ENCODE measurements at places on chromosomes 1 and 21.
A peak's percentile ranks its signal among the peaks of the same experiment; 100 is the strongest.

GRCh38 chr1:165152109-165152508, 204.4 kb downstream of the LMX1A start:
- no peak for DNase-seq

- no peak for DNase-seq
Measured at GRCh38 chr1:155105604-155106011, 22.1 kb upstream of the EFNA1 start.

GRCh38 chr1:89877756-89878155, 56.9 kb downstream of the LRRC8D start:
- no peak for DNase-seq

GRCh38 chr1:218514689-218515088, 169.6 kb downstream of the TGFB2 start:
- no peak for DNase-seq

GRCh38 chr1:235207209-235207565, 46.1 kb upstream of the RBM34 start:
- no peak for DNase-seq

DNA sequence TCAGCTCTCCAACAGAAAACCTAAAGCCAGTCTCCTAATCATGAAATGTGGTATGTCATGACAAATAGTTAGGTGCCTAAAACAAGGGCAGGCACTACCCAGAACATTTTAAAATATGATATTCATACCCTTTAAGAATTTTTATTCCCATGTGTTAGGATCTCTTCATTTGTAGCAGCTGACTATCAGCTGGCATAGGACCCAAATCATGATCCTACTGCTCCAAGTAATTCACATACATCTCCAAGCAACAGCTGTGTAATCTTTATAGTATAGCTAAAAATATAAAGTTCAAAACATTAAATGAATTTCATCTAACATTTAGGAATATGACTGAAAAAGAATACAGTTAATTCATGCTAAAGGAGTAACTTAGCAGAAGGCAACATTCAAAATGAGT, 57.5 kb downstream of the ENAH start:
- DNase-seq = no peak

DNA sequence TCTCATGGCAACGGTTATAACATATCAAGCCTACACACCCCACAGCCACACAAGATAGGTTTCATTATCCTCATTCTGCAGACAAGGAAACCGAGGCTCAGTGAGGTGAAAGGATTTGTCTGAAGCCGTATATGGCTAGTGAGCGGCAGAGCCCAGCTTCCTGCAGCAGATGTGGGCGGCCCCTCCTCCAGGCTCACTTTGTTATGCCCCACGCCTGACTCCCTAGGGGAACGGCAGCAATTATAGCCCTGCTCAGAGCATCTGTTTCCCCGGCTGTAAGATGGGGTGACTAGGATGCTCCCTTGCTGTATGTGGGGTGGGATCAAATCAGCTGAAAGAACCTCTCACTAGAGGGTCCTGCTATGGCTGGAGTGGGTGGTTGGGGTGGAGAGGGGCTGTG, 22.1 kb downstream of the GRHL3 start:
- DNase-seq = no peak

- DNase-seq = no peak
Measured at GRCh38 chr1:169550294-169550693, 36.0 kb downstream of the F5 start.

GRCh38 chr21:29172282-29172681, 41.8 kb downstream of the MAP3K7CL start:
- DNase-seq = no peak

DNA sequence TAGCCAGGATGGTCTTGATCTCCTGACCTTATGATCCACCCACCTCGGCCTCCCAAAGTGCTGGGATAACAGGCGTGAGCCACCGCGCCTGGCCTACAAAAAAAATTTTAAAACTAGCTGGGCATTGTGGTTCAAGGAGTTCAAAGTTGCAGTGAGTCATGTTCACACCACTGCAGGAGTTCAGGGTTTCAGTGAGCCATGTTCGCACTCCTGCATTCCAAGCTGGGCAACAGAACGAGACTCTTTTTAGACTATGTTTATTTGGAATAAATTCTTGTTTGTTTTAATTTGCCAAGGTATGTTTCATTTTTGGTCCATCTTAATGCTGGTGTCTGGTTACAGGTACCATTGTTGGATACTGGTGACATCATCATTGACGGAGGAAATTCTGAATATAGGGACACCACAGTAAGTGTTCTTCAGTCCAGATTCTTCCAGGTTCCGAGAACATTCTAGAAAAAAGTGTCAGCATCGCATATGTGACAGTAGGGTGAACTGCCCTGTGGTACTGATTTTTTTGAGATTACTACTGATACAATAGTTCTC, 3.9 kb downstream of the PGD start:
- no peak for DNase-seq

DNA sequence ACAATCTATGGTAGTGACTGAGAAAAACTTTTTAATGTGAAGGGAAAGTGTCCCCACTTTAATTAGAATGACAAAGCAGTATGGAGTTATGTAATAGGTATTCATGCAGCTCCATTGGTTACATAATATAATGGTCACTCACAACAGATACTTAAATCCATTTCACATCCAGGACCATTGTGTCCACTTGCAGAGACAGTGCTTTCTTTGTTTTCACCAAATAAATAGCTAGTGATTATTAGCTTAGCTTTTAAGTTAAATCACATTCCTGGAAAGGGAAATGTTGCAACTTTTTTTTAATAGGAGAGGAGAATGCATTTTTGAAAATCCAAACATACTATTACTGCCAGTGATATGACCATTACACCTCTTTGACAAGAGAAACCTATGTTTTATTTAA, 22.9 kb downstream of the RGL1 start:
- no peak for DNase-seq

DNA sequence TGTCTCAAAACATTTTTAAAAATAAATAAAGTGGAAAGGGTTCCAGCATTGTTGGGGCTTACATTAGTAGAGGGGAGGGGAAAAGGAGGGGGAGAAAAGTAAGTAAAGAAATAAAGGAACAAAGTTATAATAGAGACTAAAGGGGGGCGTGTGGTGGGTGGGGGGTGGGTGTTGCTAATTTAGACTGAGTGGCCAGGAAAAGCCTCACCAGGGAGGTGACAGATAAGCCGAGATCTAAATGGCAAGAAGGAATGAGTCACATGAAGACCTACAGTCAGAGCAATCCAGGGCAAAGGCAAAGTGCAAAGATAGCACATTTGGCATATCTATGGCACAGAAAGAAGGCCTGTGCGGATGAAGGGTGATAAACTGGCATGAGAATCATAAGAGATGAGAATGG, 7.5 kb downstream of the MPL start:
- no peak for DNase-seq

DNA sequence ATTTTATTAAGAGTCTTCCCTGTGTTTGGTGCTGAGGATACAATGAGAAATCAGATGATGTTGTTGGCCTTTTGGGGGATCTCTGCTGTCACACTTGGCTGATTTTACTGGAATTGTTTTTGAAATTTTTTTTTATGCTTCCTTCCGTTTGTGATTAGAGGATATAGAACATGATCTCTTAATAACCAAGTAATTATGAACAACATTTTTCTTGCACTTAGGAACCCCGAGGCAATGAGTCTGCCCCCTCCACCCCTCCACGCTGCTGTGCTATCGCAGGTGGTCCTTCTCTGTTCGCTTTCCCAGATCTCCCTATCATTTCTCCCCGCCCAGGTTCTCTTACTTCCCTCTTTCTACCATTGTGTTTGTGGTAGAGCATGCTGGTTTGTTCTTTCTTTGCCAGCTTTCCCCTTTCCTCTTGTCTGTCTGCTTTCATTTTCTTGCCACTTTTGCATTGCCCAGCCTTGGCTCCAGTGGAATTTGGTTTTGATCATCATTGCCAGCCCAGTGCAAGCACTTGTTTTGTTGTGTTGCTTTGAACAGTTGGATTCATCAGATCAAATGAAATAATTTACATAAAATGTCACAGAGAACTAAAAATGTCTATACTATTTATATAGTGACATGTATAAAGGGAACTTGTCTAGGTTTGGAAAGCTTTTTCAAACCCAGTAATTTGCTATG, 73.1 kb upstream of the SCCPDH start:
- DNase-seq = no peak

DNA sequence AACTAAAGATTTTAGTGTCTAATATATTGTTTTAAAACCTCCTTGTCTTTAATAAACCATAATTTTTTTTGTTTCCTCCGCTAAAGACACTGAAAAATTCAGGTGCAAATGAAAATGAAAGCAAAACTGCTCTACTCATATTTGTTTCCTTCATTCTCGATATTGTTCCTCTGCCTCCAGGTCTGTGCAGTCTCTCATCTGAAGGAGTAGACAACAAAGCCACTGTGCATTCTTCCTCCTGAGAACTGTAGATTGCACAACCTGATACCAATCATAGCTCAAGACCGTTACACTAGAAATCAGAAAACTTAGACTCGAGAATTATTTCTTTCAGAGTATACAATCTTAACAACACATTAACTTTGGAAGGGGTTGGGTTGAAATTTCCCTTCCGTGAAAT, 373.1 kb upstream of the CXADR start:
- no peak for DNase-seq

DNA sequence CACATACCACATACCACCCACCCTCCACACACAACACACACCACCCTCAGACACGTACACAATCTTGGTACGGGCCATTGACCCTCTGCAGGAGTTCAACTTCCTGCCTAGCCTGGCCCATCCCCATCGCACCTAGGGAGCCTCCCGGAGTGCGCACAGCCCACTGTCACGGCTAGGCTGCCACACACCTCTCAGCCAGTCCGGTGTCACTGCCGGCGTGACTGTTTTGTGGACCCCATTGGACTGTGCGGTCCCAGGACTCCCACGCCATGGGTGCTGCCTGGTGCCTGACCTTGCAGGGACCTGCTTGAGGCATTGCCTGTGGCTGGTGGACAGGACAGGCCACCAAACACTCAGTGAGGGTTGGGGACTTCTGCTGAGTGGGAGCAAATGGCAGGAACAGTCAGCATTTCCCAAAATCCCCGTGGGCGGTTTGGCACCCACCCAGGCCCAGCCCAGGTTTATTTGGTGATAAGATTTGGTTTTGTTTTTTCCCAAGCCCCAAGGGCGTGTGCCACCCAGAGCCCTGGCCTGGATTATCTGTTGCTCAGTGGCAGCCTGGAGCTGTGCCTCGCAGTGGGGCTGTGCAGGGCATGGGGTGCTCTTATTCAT, 27.7 kb downstream of the RAB7B start:
- no peak for DNase-seq

- no peak for DNase-seq
Measured at GRCh38 chr1:39434797-39435395, 56.5 kb upstream of the BMP8A start.

GRCh38 chr21:17799414-17800164, 19.6 kb downstream of the C21orf91 start:
- no peak for DNase-seq

DNA sequence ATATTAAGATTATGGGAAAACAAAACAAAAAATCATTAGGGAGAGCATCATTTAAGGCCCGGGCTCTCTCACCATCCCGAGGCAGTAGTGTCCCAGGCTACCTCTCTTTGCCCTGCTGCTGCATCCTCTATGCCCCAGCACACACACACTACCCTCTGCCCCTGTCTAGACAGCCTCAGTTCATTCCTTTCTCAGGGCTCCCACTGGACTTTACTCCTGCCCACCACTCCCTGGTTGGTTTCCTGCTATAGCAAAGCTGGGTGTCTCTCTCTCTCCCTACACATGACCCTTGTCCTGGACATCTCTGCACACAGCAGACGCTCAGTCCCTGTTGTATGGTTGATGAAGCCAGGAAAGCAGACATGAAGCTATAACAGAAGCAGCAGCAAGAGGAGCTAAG, 30.7 kb downstream of the GNG12 start:
- DNase-seq = no peak

- peak; percentile 19 for DNase-seq
Measured at GRCh38 chr1:183089025-183089639, 65.9 kb downstream of the LAMC1 start.

DNA sequence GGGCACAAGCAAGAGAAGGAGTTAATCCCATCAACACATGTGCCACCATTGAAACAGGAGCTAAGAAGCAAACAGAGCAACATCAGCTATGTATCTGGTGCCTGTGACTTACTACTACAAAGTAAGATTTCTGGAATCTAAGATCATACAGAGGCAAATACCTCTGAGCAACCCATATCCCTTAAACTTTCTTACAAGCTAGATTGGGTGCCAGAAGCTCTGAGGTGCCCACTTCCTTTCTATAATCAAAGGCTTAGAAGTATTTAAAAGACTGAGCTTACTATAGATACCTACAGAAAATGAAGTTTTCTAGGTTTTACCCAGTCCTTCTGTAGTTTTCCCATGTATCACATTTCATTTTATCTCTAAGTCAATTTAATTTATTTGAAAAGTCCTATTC, 44.4 kb upstream of the ADAM30 start:
- no peak for DNase-seq

DNA sequence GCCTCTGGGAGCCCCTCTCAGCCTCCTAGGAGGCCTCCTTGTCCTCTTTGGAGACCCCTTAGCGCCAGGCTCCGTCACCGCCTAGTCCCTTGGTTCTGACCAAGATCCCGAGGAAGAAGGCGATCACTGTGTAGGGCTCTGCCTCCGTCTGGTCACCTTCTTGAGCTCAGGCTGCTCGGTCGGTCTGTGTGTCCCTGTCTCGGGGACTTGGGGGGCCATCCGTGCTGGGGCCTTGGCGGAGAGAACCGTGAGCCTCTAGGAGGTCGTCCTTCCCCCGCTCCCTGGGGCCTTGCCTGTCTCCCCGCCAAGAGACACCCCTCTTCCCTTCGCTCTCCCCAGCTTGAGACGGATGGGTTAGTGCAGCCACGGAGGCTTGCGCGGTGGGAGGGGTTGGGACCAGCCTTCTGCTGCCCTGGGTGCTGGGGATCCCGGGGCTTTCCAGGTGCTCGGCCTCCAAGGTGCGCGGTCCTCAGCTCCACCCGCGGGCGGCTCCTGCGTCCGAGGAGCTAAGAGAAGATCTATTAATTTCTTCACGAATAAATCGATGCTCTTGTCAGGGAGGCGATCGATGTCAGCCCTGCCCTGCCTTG, 701 bp upstream of the INSRR start:
- DNase-seq = peak; percentile 24

GRCh38 chr1:110319332-110320167, 19.6 kb upstream of the RBM15 start:
- DNase-seq = no peak

- DNase-seq = no peak
Measured at GRCh38 chr1:176575991-176576390, 113.0 kb downstream of the PAPPA2 start.

- DNase-seq = no peak
Measured at GRCh38 chr1:171219346-171220080, 28.8 kb upstream of the FMO1 start.

DNA sequence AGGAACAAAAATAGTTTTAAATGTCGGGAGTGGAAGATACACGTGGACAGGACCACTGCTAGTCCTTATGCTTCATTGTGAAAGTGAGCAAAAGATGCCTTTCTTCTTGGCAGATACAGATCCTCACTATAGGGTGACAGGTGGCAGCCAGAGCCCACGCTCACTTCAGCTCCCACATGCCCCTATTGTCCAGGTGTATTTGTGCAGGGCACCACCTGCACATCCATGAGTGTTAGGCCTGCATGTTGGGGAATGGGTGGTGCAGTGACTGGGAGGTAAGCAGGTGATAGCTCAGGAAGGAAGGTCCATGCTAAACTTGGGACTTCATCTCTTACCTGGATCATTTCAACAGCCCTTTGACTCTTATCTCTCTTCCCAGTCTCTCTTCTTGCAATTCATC, 27.4 kb downstream of the SLC5A9 start:
- no peak for DNase-seq
